Naive thymus-derived CD8-positive, alpha-beta T cell (primary cell): ENCODE measurements at places on chromosomes 13 and 19. TPM values are rescaled to one million over a fixed set of nuclear protein-coding genes. Genes with fewer than 3 reads are reported as not detected.
A peak's percentile ranks its signal among the peaks of the same experiment; 100 is the strongest.

DNA sequence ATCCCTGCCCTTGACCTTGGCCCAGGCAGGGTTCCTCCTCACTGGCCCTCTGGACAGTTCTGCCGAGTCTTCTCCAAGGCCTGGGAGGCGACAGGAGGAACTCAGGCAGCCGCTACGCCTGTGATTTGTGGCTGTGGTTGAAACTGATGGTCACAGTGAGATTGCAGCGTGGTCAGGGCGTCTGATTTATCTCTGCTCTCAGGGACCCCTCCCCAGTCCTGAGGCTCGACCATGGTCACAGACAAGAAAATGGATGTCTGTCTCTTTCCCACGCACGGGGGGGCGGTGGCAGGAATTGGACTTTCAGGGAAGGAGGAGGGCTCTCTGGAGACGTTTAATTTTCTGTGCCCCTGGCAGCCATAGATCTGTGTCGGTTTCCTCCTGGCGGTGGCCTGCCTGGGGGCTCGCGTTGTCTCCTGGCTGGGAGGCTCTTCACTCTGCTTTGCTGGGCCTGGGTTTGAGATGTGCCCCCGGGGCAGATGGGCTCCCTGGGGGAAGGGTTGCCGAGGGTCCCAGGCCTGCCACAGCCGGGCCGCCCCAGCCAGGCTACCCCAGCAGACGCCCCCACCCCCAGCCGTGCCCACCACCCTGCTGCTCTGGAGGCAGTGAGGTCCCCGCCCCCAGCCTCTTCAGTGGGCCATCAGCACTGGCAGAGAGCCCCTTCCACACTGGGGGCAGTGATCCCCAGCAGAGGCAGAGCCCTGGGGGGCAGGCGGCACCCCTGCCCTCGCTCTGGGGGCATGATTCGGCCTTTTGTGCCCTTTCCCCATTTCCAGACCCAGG lies 167.4 kb downstream of the KDM4B start:
- no peak overlapping the region for H3K27ac ChIP-seq
- H3K4me1 ChIP-seq, result peaks cover 69% of the 10 kb centered on the region
- H3K4me3 ChIP-seq, result no peak overlapping the region
- DNase-seq, result no peak

DNA sequence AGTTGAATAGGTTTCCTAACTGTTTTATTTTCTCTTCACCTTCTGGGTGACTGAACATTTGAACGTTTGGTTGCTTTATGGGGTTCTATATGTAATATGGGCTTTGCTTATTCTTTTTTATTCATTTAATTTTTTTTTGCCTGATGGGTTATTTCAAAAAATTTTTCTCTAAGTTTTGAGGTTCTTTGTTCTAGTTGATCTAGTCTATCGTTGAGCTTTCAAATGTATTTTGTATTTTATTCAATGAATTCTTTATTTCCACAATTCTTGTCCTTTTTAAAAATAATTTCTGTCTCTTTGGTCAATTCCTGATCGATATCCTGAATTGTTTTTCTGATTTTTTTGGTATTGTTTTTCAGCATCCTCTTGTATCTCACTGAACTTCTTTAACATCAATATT lies 239.5 kb upstream of the PCDH9 start:
- no peaks in the 10 kb centered on the region for H3K36me3 ChIP-seq
- no peak for DNase-seq
- no peak overlapping the region for H3K27ac ChIP-seq
- H3K27me3 ChIP-seq, result no peaks in the 10 kb centered on the region
- no peak overlapping the region for H3K4me3 ChIP-seq

DNA sequence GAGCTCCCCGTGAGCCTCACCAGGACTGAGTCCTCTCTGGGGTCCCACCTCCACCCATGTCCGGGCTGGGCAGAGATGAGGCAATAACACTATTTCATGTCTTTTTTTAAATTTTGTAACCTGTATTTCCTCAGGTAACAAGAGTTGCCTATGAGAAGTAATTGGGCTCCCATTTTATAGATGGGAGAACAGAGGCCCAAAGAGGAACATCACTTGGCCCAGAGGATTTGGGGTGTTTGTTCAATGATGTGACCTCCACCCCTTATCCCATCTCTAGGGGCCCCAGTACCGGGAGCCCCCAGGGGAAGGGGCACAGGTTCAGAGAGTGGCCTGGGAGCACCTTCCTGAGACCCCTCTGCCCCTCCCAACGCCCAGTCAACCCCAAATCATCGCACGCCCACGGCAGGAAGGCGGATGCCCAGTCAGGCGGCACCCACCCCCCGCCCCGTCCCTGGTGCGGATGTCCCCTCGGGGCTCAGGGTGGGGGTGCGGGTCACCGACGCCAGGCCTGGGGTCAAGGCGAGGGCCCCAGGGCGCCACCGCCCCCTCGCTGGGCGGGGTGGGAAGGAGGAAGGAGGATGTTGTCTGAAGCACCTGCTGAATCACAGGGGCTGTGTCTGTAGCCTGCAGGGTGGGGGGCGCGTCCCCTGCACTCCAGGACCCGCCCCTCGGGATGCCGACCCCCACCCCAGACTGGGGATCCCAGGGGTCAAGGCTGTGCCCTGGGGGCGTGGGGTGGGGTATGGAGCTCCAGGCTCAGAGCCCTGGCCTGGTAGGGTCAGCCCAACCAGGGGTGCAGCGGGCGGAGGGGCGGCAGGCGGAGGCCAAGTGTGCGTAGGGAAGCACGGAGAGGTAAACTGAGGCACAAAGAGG lies 9.0 kb upstream of the CIRBP start:
- DNase-seq, result peak; percentile 47
- peak overlapping the region; percentile 90 for H3K4me3 ChIP-seq
- H3K4me1 ChIP-seq, result peaks cover 25% of the 10 kb centered on the region
- H3K36me3 ChIP-seq, result peaks cover 7% of the 10 kb centered on the region
- H3K27me3 ChIP-seq, result no peaks in the 10 kb centered on the region

DNA sequence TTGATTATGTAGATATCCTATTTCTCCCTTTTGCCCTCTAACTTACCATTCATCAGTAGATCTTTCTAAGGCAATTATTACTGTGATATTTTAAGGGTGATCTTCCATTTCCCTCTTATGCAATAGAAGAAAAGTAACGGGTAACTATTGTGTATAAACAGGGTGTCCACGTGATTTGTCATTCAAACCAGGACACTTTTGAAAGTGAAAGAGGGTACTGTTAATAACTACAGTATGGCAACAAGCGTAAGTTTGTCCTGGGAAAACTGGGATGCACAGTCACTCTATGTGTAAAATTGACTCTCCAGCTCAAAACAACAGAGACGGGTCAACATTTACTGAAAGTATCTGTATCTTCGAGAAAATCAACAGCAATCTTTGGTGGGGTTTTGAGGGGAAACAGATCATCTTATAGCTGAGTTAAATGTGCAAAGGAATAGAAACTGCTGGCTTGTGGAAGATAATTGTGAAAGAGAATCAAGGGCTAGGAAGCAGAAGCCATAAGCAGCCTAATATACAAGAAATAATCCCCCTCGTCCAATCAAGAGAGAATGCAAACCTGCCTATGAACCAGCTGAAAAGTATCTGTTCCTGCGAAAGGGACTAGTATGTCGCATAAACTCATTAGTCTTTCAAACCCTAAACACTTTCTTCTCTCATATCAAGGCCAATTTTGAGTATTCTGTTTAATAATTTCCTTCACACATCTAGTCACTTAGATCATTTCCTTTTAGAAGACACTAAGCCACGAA lies 126.7 kb downstream of the FOXO1 start:
- peaks cover 16% of the 10 kb centered on the region for H3K4me1 ChIP-seq
- H3K4me3 ChIP-seq, result no peak overlapping the region
- H3K36me3 ChIP-seq, result no peaks in the 10 kb centered on the region
- H3K27ac ChIP-seq, result peak overlapping the region; percentile 75
- no peaks in the 10 kb centered on the region for H3K27me3 ChIP-seq
- DNase-seq, result no peak

DNA sequence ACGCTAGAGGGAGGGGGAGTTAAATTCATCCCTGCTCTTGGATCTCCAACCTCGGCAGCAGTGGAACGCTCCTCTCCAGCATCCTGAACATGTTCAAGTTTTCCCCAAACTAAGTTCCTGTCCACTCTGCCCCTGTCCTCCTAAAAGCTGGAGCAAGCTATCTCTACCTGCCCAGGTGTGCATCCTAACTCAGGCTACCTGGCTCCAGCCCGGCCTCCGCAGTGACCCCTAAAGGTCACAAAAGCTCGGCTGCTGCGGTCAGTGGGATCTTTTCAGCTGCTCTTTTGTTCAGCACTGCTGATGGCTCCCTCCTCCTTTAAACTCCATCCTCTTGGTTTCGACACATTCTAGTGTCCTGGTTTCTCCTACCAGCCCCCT lies 1.4 kb downstream of the DCUN1D2 start:
- no peak overlapping the region for H3K27ac ChIP-seq
- DNase-seq, result no peak
- no peaks in the 10 kb centered on the region for H3K36me3 ChIP-seq
- no peaks in the 10 kb centered on the region for H3K27me3 ChIP-seq
- H3K4me1 ChIP-seq, result peaks cover 60% of the 10 kb centered on the region
- peak overlapping the region; percentile 91 for H3K4me3 ChIP-seq

DNA sequence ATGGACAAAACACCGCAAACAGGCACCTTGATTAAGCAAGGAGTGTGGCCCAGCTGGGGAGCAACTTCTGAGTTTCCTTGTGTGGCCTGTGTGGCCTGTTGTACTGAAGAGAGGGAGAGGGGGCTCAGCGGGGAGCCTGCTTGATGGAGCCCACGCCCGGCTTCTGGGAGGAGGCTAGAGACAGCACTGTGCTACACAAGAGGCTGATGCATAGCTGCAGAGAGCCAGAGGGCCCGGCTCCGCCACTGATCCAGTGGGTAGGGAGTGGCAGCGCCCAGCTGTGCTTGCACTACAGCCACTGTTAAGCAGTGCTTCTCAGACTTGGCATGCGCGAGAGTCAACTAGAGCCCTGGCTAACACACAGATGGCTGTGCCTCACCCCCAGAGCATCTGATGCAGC lies 19.0 kb downstream of the LYL1 start:
- no peaks in the 10 kb centered on the region for H3K36me3 ChIP-seq
- no peak overlapping the region for H3K4me3 ChIP-seq
- peaks cover 5% of the 10 kb centered on the region for H3K4me1 ChIP-seq
- no peaks in the 10 kb centered on the region for H3K27me3 ChIP-seq

GRCh38 chr13:113083022-113083373 lies 22.6 kb upstream of the F7 start:
- peaks cover 5% of the 10 kb centered on the region for H3K36me3 ChIP-seq
- no peak for DNase-seq
- no peaks in the 10 kb centered on the region for H3K4me1 ChIP-seq
- no peaks in the 10 kb centered on the region for H3K27me3 ChIP-seq
- no peak overlapping the region for H3K4me3 ChIP-seq

GRCh38 chr13:66972659-66973058 lies 257.5 kb downstream of the PCDH9 start:
- no peaks in the 10 kb centered on the region for H3K4me1 ChIP-seq
- no peak overlapping the region for H3K27ac ChIP-seq
- no peaks in the 10 kb centered on the region for H3K27me3 ChIP-seq
- no peak overlapping the region for H3K4me3 ChIP-seq
- H3K36me3 ChIP-seq, result no peaks in the 10 kb centered on the region

DNA sequence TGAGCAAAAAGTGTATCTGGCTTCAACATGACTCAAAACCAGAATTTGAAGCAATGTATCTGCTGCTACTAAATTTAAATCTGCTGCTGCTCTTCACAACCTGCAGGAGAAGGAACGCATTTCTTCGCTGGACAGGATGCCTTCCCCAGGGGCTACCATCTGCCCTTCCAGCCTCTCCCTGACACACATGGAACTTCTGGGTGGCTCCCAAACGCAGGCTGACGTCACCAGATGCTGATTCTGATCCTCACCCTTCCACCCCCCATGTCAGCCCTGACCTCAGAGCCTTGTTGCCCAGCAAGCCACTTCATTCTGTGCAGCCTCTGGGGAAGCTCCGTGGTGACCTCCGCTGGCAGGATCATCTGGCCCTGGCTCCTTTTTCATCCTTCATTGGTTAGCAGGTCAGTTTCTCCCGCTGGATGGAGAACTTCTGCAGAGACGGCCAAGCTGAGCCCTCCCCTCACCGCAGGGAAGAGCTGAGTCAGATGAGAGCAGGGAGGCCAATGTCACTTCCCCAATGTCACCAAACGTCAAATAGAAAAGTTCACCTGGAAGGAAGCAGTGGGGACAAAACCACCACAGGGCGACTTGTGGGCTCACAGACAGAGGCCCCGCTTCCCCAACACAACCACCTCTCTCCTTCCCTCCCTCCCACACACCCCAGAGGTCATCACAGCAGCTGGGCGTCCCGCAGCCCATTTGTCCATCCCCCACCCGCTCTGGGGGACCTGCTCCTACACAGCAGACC lies 14.0 kb upstream of the RAB20 start:
- DNase-seq, result no peak
- no peaks in the 10 kb centered on the region for H3K36me3 ChIP-seq
- no peak overlapping the region for H3K27ac ChIP-seq
- peaks cover 22% of the 10 kb centered on the region for H3K27me3 ChIP-seq
- H3K4me3 ChIP-seq, result no peak overlapping the region

DNA sequence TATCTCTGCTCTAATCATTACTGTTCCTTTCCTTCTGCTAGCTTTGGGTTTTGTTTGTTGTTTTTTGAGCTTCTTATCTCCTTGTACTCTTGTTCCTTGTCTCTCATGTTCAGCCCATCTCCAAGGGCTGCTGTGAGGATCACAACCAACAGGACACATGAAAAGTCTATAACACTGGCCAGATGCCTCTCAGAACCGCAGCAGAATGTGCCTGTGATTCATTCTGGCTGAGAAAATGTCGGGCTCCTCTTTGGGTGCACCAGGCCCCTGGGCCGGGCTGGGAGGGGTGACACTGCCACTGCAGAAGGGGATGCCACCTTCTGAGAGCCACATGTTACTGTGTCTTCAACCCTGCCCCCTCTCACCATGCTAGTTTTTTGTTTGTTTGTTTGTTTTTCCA lies 48.0 kb downstream of the GGACT start:
- H3K36me3 ChIP-seq, result peaks cover 1% of the 10 kb centered on the region
- H3K27me3 ChIP-seq, result no peaks in the 10 kb centered on the region
- no peak for DNase-seq
- no peak overlapping the region for H3K27ac ChIP-seq
- H3K4me1 ChIP-seq, result peaks cover 9% of the 10 kb centered on the region

Gene SPTBN4
- polyA plus RNA-seq, result 0.13 TPM

Gene ZNF763
- polyA plus RNA-seq, result 1.9 TPM

Gene BRME1
- polyA plus RNA-seq, result 0.94 TPM

Gene KCNC3
- polyA plus RNA-seq, result not detected

Gene ZNF468
- polyA plus RNA-seq, result 16.5 TPM

Gene CFAP97D2
- 2.6 TPM for polyA plus RNA-seq
